Hindlimb muscle (tissue), 1 donor: ENCODE measurements at places on chromosomes 3 and 15. TPM values are rescaled to one million over a fixed set of nuclear protein-coding genes. Genes with fewer than 3 reads are reported as not detected.

GRCh38 chr3:22216601-22217000, 465.6 kb upstream of the ZNF385D start:
- DNase-seq, result peak; percentile 7

- DNase-seq, result no peak
These were observed 49.2 kb downstream of the LDHAL6B start for GRCh38 chr15:59255680-59256336.

The STAC gene
- 35.4 TPM for polyA plus RNA-seq

The CERS3 gene
- polyA plus RNA-seq, result 1.1 TPM

GRCh38 chr3:193842832-193843473, 249.9 kb downstream of the OPA1 start:
- DNase-seq, result no peak

- no peak for DNase-seq
These were observed 7.4 kb upstream of the SLCO2A1 start for GRCh38 chr3:134037168-134037567.

The STIMATE gene
- 7.5 TPM for polyA plus RNA-seq

GRCh38 chr15:28929200-28929599, 43.4 kb downstream of the APBA2 start:
- no peak for DNase-seq

- no peak for DNase-seq
These were observed 7.1 kb downstream of the TJP1 start for GRCh38 chr15:29815000-29815710.

DNA sequence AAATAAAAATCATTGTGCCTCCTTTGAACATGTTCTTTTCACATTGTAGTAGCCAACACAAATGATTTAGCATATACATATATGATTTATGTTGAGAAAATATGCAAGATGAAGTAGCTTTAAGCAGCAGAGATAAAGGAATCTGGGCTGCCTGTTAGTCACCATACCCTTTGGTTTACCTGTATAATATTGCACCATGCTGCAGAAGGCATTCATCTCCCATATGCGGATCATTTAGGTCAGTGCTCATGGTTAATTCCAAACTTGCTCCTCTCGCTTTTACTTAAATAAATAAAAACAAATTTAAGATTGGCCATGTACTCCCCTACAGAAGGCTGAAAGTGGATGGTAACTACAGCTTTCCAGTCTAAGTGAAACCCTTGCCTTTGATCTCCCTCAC, 86.7 kb upstream of the TBL1XR1 start:
- DNase-seq, result no peak

DNA sequence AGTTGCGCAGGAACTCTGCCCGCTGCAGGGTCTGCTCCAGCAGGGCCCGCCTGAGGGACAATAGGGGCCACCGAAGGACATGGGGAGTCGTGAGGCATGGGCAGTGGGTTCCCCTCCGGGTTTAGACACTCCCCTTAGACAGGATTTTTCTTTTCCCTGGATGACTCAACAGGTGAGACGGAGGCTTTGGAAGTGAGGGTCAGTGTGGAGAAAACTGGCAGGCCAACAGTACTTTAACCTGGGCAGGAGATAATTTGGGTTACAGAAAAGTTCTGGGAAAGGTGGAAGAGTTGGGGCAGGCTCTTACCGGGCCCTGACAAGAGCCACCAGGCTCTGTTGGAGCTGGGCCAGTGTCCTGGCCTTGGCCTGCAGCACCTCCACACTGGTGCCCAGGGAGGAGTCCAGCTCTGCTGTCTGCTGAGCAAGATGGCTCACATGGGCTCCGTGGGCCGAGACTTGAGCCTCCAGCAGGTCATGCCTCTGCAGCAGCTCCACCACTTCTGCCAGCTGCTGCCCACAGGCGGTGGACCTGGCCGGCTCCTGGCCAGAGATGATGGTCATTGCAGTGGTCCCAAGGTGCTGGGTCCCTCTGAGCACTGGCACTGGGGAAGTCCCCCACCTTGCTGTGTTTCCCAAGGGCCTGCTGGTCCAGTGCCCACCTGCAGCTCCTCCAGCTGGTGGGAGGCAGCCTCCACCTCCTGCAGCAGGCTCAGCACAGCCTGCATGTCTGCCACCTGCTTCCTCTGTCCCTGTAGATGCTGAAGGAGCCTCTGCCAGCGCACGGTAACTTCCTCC, 11.0 kb downstream of the SPTBN5 start:
- DNase-seq, result no peak

- no peak for DNase-seq
These were observed 229.9 kb downstream of the IL5RA start for GRCh38 chr3:2880218-2880756.

GRCh38 chr15:29822100-29822683, at the start of gene TJP1:
TSS of gene TJP1 (minus strand) at chr15:29822468. CDS start at chr15:29822028, 440 bp downstream.
- DNase-seq, result peak; percentile 86

DNA sequence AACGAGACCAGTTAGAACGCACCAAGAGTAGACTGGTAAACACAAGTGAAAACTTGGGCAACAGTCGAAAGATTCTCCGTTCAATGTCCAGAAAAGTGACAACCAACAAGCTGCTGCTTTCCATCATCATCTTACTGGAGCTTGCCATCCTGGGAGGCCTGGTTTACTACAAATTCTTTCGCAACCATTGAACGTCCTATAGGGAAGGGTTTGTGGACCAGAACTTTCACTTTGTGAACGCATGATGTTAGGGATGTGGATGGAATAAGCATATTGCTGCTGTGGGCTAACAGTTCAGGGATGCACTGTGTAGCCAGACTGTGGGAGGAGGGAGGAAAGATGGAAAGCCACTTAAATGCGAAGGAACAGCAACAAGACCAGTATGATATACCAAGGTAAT, 34.9 kb upstream of the TBC1D23 start:
- DNase-seq, result no peak

- no peak for DNase-seq
These were observed 9.7 kb upstream of the MEIS2 start for GRCh38 chr15:37109872-37110572.

The GOLGA8R gene
- polyA plus RNA-seq, result 8.3 TPM

The ALDH1A3 gene
- polyA plus RNA-seq, result 10.9 TPM

The PLA1A gene
- polyA plus RNA-seq, result 0.27 TPM

The ITPKA gene
- polyA plus RNA-seq, result 0.90 TPM

GRCh38 chr15:36734366-36734765, 154.9 kb downstream of the CDIN1 start:
- no peak for DNase-seq

DNA sequence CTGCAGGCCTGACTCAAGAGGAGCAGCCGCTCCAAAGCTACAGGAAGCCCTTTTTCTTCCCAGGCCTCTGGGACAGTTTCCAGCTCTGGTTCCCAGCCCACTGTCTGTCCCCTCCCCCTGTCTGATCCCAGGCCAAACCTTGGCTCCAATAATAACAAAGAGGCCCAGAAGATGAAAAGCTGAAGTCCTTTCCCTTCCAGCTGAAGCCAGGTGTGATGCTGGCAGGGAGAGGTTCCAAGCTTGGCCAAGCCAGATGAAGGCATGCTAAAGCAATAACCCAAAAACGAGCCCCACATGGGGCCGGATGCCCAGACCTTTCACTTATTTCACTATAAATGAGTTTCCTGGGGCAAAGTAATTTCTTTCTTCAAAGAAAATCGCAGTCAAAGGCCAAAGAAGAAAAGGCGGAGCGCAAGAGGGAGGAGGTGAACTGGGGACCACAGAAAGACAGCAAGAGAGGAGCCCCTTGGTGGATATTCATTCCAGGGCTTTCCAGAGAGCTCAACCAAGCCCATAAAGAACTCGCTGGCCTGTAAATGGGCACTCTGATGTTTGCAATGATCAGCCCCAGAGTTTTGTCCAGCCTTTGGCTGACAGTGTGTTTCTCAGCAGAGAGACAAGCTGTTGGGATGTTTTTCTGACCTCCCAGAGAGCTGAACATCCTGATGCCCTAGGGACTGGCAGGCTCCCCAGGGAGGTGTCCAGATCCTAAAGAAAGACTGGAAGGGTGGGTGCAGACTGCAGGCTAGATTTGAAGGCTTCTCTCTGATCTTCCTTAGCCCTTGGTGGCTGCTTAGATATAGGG, 157.6 kb downstream of the UACA start:
- DNase-seq, result peak; percentile 94

The ADAMTS17 gene
- polyA plus RNA-seq, result 4.4 TPM

The JAGN1 gene
- polyA plus RNA-seq, result 31.6 TPM

DNA sequence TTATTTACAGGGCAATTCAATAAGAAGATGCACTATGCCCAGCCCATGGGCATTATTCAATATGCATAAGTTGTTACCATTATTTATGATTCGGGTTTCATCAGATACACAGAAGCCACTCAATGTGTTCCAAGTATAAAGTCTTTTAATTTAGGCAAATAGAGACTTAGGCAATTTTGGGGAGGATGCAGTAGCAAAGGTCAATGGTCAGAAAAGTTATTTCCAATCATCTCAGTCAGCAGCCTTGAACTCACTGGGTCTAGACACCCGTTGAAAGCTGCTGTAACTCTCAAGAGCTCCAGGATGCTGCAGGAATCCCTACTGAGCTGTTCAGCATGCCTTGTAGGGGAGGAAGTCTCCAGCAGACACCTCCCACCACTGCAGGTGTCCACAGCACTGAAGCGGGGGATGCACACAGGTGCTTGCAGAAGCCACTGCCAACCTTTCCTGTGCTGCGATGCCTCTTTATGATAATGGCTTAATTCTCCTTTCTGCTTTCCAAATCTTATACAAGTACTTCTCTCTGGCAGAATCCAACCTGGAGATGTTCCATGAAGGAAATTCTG, 155.0 kb upstream of the SUCLG2 start:
- no peak for DNase-seq

DNA sequence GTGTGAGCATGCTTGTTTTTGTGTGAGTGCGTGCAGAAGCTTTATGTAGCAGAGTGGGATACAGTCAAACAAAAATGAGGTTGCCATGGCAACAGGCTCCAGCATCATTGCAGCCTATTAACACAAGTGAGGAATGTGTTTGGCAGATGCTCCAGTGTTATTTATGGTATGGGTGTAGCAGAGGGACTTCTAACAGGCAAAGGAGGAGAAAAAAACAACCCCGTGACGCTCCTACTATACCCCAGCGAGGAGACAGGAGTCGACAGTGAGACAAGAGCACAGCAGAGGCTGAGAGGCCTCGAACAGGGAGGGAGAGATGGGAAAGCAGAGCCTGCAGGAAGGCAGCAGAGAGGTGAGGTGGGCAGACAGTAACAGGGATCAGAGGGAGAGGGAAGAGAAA, 4.9 kb downstream of the ADCY5 start:
- DNase-seq, result no peak
